ENCODE measurements at places on chromosomes 6 and 20.

DNA sequence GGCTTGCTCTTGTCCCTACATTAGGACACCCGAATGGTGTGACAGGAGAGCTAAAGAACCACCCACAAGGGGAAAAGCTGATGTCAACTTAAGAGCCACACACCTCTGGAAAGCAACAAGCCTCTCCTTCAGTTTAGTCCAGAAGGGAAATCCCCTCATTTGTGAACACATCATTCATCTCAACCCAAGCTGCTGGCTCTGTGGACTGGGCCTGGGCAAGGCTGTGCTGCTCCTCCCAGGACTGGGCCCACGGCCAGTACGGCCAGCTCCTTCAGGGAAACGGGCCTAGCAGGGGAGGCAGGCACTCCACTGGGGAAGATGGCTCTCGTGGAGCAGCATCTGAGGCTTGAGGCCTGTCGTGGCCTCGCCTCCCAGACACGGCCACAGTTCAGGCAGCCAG lies 12.8 kb upstream of the SLC4A11 start:
- DNase-seq, result peak; percentile 52

DNA sequence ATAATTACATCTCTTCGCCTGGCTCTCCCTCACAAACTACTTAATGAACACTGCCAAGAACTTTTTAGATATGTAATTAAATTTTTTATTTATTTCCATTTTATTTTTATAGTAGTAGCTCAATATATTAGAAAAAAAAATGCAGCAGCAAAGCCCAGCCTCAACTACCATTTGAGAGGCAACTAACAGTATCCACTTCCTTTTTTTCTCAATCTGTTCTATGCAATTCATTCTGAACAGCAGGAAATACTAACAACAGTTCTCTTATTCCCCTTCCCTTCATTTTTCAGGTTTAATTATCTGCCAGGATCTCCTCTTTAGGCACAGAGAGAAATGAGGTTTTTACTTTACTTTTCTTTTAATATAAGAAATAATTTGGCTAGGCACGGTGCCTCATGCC lies 112.7 kb downstream of the ZNF217 start:
- DNase-seq, result no peak

GRCh38 chr6:12277386-12277785 lies 12.8 kb upstream of the EDN1 start:
- no peak for DNase-seq

- DNase-seq, result no peak
Observed at GRCh38 chr6:98905759-98906158, 42.0 kb downstream of the FBXL4 start.

DNA sequence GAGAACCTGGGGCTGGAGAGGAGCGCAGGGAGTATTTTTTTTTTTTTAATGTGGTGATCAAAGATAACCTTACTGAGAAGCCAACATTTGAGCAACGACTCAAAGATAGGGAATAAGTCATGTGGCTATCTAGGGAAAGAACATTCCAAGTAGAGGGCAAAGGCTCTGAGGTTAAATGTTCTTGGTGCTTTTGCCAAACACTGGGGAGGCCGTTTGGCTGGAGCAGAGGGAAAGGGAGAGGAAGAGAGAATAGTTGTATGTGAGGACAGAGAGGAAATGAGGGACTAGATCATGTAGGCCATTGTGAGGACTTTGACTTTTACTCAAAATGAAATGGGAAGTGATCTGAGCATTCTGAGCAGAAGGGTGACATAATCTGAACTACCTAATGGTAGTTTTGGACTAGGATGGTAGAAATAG lies 27.8 kb downstream of the ACSS2 start:
- no peak for DNase-seq

GRCh38 chr20:37128803-37129202 lies 33.0 kb upstream of the RBL1 start:
- no peak for DNase-seq

DNA sequence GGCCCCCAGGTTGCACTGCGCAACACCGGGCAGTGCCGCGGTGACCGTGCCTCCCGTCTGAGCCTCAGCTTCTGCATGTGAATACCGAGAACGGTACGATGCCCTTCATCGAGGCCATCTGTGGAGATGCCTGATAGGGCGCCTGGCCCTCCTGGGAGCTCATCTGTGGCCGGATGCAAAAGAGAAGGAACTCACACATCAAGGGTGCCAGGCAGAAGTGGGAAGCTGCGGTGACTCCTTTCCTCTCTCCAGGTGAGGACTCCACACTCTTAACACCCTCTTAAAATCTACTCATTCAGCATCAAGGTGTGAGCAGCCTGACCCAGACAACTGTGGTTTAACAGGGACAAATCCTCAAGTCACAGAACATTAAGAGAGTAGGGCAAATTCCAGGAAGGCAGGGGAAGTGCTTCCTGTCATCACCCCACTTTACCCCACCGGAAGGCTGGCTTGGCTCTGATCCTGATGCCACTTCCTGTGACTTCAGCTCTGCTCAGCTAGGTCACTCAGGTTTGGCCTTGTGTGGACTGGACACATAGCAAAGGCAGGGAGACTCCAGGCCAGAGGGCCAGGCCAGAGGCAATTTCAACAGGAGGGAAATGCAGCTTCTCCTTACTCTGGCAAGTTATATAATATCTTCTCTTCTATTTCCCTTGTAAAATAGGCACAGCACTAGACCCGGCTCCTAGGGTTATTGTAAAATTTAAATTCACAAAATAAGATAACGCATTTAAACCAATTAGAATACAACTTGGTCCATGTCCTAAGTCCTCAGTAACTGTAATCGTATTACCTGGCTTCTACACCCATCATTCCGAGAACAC lies 69.4 kb downstream of the CPNE5 start:
- no peak for DNase-seq
